ENCODE measurements at places on chromosomes 5 and 9.

- DNase-seq, result no peak
These were observed 38.8 kb upstream of the RGMB start for GRCh38 chr5:98734646-98735045.

DNA sequence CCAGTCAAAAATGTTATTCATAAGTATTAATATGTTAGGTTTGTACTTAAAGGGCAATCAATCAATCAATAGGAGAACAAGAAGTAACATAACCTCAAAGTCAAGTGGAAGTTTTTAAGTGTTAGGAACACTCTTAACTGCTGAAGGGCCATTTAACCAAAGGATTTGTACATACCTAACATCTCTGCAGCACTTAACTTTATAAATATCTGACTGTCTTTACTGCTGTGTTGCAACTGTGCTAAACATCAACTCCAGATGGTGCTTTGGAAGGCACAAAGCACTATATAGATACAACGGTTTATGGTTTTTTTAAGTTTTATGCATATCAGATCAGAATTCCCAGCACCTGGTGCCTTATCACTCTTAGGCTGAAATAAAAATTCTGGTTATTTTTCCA is 604.9 kb upstream of the PTGER4 start:
- no peak for DNase-seq

GRCh38 chr5:64649512-64649911 is 40.8 kb upstream of the SHISAL2B start:
- DNase-seq, result no peak

DNA sequence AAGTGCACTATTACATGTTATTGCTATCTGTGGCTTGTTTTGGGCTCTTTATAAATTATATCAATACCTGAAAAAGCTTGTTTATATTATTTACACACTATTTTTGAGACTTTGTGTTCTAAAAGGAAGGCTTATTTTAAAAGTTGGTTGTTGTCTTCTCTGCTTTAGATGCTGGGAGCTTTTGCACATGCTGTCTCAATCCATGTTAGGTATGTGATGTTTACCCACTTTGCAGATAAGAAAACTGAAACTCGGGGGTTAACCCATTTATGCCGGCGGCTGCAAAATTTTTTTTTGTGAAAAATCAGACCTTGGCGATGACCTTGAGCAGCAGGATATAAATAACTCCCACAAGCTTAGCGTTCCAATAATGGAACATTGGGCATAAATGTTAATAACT is 212.9 kb downstream of the RANBP17 start:
- no peak for DNase-seq
